ENCODE measurements at places on chromosomes 13 and 19.

- no peak for DNase-seq
Observed at GRCh38 chr13:46759846-46760245, 37.1 kb downstream of the ESD start.

DNA sequence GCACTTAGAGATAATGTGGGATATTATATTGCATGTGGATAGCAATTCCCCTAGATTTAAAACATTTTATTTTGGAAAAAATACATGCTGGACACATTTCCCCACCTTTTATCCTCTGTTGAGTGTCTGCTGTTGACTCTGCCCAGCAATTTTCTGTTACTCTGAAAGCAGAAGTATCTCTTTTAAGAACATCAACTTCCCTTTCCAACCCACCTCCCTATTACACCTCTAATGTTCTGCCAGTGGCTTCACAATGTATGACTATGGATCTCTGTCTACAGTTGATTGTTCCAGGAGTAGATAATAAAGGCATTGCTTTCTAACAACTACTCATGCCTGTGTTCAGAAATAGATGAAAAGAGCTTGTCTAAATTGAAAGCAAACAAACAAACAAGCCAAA is 754.8 kb upstream of the SLITRK6 start:
- no peak for DNase-seq

DNA sequence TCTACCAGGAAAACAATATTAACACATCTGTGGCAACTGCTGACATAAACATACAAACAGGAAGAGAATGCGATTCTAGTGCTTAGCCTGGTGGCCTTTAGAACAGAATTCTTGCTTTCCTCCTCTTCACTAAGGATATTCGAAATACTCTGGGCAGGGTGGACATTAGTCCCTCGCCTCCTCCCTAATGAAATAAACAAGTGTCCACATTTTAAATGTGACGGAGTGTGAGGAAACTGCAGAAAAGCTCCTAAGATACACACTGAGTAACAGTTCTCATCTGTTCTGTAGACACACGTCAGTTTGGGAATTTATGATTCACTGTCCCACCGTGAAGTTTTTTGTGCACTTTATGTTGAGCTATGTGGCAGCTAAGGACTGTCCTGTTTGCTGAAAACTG is 639 bp downstream of the STARD13 start:
- DNase-seq = no peak

GRCh38 chr13:30577401-30577852 is 40.3 kb upstream of the USPL1 start:
- peak; percentile 14 for DNase-seq

DNA sequence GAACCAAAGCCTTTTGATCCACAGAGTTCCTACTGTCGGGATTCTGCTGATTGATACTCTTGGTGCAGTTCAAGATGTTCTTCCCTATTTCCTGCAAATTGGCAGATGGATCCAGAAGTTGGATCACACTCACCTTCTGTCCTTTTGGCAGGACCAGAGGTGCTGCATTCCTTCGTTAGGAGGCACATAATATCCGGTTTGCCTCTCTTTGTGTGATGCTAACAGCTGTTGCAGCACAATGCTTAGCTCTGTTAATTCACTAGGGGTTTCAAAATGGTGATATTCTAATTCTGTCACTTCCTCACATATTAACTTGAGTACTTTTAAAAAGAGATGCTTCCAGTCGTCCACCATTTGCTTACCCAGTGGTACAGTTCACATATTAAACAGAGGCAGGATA is 15.2 kb upstream of the CHST8 start:
- DNase-seq = no peak

DNA sequence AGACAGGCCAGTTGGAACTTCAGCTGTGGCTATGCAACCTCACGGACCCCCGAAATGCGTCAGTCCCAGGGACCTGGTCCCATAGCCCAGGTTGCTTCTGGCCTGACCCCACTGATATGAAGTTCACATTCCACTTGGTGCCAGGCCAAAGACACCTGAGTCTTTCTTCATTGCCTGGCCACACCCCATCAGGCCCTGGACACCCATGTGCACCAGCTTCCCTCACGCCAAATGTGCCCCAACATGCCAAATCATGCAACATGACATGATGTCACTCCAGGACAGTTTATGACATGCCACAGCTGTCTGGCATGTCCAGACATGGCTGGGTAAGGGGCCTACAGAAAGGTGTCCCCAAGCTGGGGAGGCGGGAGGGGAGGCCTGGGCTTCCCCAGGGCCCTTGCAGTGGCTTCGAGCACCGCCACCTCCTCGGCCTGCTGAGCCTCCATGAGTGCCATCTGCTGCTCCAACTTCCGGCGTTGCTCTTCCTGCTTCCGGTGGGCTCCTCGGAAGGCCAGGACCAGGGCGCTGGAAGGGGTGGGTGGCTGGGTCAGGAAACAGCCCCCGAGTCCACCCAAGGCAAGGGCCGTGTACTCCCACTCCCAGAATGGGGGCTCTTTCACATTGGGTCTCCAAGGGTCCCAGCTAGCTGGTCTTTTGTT is 4.3 kb upstream of the NR2F6 start:
- DNase-seq = no peak

- DNase-seq = peak; percentile 30
Observed at GRCh38 chr19:35045667-35046300, 4.3 kb downstream of the HPN start.

GRCh38 chr19:10537668-10538067 is 6.0 kb upstream of the ATG4D start:
- no peak for DNase-seq
